ENCODE measurements at places on chromosomes 2 and 18.
A peak's percentile ranks its signal among the peaks of the same experiment; 100 is the strongest.

DNA sequence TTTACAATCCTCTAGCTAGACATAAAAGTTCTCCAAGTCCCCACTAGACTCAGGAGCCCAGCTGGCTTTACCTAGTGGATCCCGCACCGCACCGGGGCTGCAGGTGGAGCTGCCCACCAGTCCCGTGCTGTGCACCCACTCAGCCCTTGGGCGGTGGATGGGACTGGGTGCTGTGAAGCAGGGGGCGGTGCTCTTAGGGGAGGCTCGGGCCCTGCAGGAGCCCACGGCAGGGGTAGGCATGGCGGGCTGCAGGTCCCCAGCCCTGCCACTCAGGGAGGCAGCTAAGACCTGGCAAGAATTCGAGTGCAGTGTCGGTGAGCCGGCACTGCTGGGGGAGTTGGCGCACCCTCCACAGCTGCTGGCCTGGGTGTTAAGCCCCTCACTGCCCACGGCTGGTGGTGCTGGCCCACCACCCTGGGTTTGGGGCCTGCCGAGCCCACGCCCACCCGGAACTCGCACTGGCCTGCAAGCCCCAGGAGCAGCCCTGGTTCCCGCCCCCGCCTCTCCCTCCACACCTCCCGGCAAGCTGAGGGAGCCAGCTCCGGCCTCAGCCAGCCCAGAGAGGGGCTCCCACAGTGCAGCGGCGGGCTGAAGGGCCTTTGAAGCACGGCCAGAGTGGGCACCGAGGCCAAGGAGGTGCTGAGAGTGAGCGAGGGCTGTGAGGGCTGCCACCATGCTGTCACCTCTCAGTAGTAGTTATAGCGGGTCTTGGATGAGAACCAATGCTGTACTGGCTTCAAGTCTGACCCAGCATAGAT lies 255.2 kb downstream of the CDH7 start:
- DNase-seq = no peak

- no peak for DNase-seq
These were observed 80.4 kb downstream of the SGPP2 start for GRCh38 chr2:222504719-222505118.

- no peak for DNase-seq
These were observed 134.5 kb downstream of the ASB1 start for GRCh38 chr2:238561230-238561629.

DNA sequence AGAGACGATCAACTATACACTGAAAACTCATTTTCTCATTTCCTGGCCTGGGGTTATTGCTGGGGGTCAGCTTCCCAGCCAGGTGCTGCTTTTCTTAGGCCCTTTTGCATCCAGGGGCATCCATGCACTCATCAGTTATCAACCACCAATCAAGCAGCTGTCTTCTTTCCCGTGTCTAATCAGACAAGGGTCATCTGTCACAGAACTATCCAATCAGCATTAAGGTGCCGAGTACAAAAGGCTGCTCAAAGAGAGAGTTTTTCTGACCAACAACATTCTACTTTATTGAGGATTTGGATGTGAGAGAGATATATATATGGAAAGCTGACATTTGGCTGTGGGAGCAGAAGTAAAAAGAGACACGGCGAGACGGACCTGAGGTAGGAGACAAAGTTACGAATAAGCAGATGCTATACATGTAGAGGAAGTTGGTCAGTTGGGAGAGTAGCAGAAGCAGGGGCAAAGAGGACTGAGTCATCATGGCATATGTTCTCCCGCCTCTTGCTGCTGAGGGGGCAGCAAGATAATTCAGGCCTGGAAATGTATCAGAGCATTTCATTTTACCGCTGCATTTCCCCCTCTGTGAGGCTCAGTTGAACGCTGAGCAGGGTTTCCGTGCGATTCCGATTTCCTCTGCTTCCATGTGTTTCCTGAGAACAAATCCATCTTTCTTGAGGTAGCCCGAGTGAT lies 129.3 kb downstream of the NUP35 start:
- no peak for DNase-seq

DNA sequence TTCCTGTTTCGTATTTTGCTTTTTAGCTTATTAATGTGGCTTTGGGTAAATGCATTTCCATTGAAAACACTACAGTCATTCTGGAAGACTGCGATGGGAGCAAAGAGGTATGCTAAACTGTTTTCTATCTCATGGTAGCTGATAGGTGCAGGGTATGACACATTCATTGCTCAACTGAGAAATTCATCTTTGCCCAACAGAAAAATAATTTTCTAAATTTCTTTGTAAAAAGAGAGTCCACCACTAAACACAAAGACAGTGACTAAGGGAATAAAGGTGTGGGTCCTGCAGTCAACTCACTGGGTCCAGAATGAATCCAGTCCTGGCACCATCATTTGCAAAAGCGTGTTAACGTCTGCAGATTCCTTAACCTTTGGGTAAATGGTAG lies 19.9 kb downstream of the ERMN start:
- no peak for DNase-seq

GRCh38 chr2:167843217-167843616 lies 404.2 kb downstream of the STK39 start:
- no peak for DNase-seq

DNA sequence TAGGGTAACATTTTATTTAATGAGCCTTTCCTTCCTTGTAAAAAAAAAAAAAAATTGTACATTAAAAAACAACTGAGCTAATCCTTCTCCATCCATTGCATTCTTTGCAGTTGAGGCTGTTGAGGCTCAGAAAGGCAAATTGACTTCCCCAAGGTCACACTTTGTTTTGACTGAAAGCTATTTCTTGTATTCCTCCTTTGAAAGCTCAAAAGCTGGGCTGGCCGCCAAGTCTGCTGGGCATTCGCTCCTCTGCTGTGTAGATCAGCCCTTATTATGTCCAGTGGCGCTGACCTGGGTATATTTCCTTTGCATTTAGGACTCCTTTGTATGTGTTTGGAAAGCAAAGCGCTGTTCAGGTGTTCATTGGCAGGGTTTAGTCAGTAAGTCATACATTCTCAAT lies 44.0 kb downstream of the SGPP2 start:
- no peak for DNase-seq

DNA sequence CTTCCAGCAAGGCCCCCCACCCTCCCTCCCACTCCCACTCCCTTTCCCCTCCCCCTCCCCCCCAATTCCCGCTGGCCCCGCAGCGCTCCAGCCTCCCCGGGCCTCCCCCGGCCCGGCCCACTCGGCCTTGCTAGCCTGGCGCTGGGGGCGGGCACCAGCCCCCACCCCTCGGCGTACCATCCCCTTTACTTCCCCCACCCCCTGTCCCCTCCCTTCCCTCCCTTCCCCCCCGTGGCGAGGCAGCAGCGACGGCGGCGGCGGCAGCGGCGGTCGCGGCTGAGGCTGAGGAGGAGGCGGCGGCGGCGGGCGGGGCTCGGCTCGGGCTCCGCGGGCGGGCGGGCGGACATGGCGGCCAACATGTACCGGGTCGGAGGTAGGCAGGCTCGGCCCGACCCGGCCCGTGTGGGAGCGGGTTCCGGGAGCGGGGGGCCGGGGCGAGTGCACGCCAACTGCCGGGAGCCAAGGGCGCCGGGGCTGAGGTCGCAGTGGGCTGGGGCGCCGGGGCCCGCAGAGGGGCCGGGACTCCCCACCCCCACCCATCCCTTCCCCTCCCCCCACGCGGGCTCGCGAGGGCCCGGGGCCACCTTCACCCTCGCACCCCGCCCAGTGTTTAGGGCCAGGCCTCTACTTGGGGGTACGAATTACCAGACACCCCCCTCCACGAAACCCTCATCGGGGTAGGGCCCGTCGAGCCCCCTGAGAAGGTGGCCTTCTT lies at the start of gene MTA3:
Gene MTA3, plus strand, starts transcription at position 232 of the 715 bp plus-strand sequence. Its CDS starts 114 bp downstream, at position 346.
- DNase-seq = peak; percentile 58

GRCh38 chr2:48200620-48201293 lies 294.5 kb upstream of the FBXO11 start:
- no peak for DNase-seq

Measured in stimulated activated CD4-positive, alpha-beta T cell treated with anti-CD3 and anti-CD28 coated beads, Interleukin-12 subunit alpha, Interleukin-12 subunit beta, amount 100 ng/mL, for 24 hours (primary cell).